Right atrium auricular region (tissue), 2 donors: ENCODE measurements at places on chromosomes 2 and 18. TPM values are rescaled to one million over a fixed set of nuclear protein-coding genes. Genes with fewer than 3 reads are reported as not detected.

- DNase-seq, result no peak
- H3K27me3 ChIP-seq, result no peaks in the 10 kb centered on the region
- no peak overlapping the region for H3K4me3 ChIP-seq
Observed at GRCh38 chr2:134406736-134407135, 152.9 kb downstream of the MGAT5 start.

GRCh38 chr2:164974221-164974620 lies 18.9 kb upstream of the SLC38A11 start:
- no peak overlapping the region for H3K4me3 ChIP-seq
- H3K36me3 ChIP-seq, result no peaks in the 10 kb centered on the region
- no peak overlapping the region for H3K27ac ChIP-seq
- no peaks in the 10 kb centered on the region for H3K4me1 ChIP-seq
- no peaks in the 10 kb centered on the region for H3K27me3 ChIP-seq

DNA sequence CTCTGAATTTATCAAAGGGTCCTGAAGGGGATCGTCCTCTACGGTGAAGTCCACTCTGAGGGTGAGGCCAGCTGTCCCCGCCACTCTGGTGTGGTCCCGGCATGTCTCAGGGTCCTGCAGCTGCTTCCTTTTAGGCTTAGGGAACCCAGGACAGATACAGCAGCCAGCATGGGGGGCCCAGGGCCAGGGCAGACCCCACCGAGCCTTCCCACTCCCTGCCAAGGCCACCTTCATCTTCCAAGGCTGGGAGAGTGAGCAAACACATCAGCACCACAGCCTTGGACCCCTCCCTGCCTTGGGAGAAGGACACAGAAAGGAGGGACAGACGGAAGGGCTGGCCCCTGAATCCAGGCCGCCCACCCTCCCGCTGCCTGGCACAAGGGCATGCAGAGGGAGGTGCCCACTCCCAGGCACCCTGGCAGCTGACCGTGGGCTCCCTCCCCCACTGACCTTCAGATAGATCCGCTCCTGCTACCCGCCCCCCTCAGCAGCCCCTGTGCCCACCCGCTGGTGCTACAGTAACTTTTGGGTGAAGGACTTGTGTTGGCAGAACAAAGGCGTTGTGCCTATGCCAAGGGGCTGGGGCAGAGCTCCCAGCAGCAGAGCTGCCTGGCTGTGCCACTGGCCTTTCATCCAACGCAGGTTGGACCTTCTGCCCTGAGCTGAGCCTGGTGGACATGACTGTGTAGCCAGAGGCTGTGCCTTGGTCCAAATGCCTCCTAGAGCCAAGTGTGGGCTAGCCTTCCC lies 7.6 kb downstream of the CYP26B1 start:
- H3K4me3 ChIP-seq, result no peak overlapping the region
- peak; percentile 52 for DNase-seq
- H3K27me3 ChIP-seq, result peaks cover 2% of the 10 kb centered on the region
- H3K27ac ChIP-seq, result no peak overlapping the region
- H3K36me3 ChIP-seq, result no peaks in the 10 kb centered on the region

The PLEKHB2 gene
- total RNA-seq, result 44.8 TPM

GRCh38 chr2:145186303-145186702 lies 666.4 kb upstream of the ZEB2 start:
- H3K27me3 ChIP-seq, result no peaks in the 10 kb centered on the region
- no peak overlapping the region for H3K4me3 ChIP-seq
- no peaks in the 10 kb centered on the region for H3K36me3 ChIP-seq
- DNase-seq, result no peak
- no peak overlapping the region for H3K27ac ChIP-seq
- no peaks in the 10 kb centered on the region for H3K4me1 ChIP-seq

DNA sequence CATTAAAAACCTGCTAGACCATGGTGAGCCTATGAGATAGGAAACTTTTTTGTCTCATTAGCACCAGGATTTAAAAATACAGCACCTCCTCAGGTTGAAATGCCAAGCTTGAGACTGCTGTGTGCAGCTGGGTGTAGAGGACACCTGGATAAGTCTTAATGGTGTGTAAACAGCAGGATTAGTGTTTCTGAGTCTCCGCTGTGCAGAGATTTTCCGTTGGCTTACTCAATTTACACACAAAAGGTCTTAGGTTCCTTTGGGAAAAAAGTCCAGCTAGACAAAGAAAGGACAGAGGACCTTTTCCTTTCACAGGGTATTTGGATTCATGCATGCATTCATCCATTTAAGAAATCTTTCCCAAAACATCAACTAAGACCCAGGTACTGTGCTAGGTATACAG lies 168.1 kb downstream of the NRXN1 start:
- H3K4me1 ChIP-seq, result no peaks in the 10 kb centered on the region
- no peak for DNase-seq
- H3K27me3 ChIP-seq, result no peaks in the 10 kb centered on the region
- H3K36me3 ChIP-seq, result no peaks in the 10 kb centered on the region
- H3K27ac ChIP-seq, result no peak overlapping the region
- no peak overlapping the region for H3K4me3 ChIP-seq

DNA sequence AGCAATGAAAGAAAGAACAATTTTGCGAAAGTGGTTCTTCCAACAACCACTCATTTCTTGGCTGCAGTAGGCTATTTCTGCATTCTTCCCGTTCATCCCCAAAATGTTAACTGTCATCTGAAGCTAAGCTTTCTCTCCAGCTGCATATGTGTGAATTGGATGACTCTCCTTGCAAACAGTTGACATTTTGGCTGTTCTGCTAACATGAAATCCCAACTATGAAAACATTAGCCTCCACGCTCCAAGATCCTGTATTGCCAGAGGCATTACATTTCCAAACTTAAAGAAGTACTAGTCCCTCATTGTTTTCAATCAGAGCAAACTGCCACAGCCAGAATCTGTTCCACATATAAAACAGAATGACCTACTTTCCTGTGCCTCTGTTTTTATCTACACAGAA lies 88.5 kb downstream of the TGIF1 start:
- H3K27me3 ChIP-seq, result no peaks in the 10 kb centered on the region
- no peak for DNase-seq
- H3K4me3 ChIP-seq, result no peak overlapping the region
- no peaks in the 10 kb centered on the region for H3K4me1 ChIP-seq
- no peak overlapping the region for H3K27ac ChIP-seq
- no peaks in the 10 kb centered on the region for H3K36me3 ChIP-seq

The GATA6 gene
- total RNA-seq, result 88.7 TPM

- no peaks in the 10 kb centered on the region for H3K36me3 ChIP-seq
- H3K27me3 ChIP-seq, result no peaks in the 10 kb centered on the region
- no peak for DNase-seq
- no peak overlapping the region for H3K4me3 ChIP-seq
Observed at GRCh38 chr18:35522130-35522959, 24.6 kb upstream of the INO80C start.

DNA sequence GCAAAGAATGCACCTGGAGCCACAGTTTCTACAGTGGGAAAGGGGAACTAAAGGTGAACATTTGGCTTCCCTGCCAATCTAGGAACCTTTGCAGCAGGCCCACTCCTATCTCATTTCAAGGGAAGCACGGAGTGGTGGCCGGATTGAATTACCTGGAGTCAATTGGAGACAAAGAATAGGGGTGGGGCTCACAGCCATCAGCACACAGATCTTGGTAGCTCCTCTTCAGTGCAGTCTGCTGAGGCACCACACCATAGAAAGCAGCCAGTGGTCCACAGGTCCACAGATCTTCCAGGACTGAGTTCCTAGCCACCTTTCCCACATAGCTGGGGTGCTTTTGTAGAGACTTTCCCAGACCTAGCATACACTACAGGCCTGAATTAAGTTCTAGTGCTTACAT lies 43.5 kb upstream of the NXPH2 start:
- H3K27me3 ChIP-seq, result no peaks in the 10 kb centered on the region
- no peaks in the 10 kb centered on the region for H3K36me3 ChIP-seq
- no peak overlapping the region for H3K27ac ChIP-seq
- no peaks in the 10 kb centered on the region for H3K4me1 ChIP-seq

GRCh38 chr18:34280653-34281052 lies 55.9 kb upstream of the NOL4 start:
- no peak overlapping the region for H3K27ac ChIP-seq
- no peak overlapping the region for H3K4me3 ChIP-seq
- H3K27me3 ChIP-seq, result no peaks in the 10 kb centered on the region
- H3K36me3 ChIP-seq, result no peaks in the 10 kb centered on the region
- H3K4me1 ChIP-seq, result no peaks in the 10 kb centered on the region
- DNase-seq, result no peak

DNA sequence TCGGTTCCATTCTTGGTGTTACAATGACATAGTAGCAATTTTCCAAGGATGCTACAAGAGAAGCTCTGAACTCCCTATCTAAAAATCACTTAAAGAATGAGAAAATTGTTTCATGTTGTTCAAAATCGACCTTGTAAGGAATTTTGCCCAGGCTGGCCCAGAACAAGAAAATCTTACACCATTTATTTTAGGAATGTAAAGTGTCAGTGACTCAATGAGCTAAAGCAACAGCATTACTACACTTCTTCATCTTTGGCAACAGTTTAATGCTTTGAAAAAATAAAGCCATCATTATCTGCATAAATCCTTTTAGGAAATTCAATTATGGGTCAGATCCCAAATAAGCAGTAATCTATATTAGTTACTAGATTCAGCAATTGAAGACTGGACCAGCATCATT lies 38.6 kb downstream of the SLC25A12 start:
- no peaks in the 10 kb centered on the region for H3K4me1 ChIP-seq
- H3K27ac ChIP-seq, result peak overlapping the region; percentile 8
- no peak overlapping the region for H3K4me3 ChIP-seq
- no peak for DNase-seq
- H3K27me3 ChIP-seq, result no peaks in the 10 kb centered on the region

The LIMS4 gene
- total RNA-seq, result 2.9 TPM

DNA sequence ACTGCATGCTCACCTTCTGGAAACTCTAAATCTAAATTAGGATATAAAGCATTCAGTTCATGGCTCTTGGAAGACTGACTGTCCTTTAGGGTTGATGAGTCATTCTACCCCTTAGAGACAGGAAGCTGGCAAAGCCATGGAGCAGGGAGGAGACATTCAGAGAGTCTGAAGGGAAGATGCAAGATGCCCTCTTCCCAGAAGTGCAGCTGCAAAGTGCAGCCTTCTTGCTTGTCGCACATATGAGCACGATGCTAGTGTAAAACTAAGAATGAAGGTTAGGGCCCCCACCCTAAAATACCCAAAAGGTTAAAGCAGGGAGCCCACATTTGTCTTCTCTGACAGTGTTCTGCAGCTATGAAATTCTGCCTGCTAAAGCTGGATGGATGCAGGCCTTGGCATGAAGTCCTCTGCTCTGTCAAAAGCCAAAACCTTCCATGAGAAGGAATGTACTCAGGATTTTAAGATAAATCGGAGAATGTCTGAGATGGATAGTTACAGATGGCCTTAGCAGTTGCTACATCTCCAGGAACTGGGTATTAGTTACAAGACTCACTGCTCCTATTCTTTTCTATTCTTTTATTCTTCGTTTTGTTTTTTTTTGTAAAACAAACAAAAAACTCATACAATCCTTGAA lies 89.7 kb downstream of the POLE4 start:
- H3K27ac ChIP-seq, result no peak overlapping the region
- peaks cover 13% of the 10 kb centered on the region for H3K4me1 ChIP-seq
- no peaks in the 10 kb centered on the region for H3K27me3 ChIP-seq
- DNase-seq, result no peak

DNA sequence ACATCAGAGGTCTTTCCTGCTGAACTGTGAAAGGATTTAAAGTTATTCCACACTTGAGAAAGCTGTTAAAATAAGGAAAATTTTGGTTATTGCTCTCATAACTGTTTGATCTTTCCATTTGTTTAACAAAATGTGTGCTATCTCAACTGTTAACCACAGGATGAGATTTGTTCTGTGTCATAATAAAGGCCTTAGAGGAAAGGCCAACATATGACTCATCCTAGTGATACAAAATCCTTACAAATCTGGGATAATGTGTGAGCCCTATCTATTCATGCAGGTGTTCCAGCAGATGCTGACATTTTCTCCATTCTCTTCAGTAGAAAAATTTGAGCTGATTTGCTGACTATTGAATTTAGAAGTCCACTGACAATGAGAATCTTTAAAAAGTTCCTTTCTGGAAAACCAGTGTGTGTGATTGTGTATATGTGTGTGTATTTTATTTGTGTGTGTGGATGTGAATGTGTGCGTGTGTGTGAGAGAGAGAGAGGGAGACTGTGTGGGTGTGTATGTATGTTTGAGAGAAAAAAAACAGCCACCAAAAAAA lies 1111.9 kb upstream of the GYPC start:
- no peaks in the 10 kb centered on the region for H3K36me3 ChIP-seq
- H3K4me1 ChIP-seq, result no peaks in the 10 kb centered on the region
- no peak for DNase-seq
- H3K27me3 ChIP-seq, result no peaks in the 10 kb centered on the region

GRCh38 chr18:495452-495851 lies 5.0 kb downstream of the COLEC12 start:
- peaks cover 8% of the 10 kb centered on the region for H3K4me1 ChIP-seq
- no peak overlapping the region for H3K27ac ChIP-seq
- H3K36me3 ChIP-seq, result no peaks in the 10 kb centered on the region
- DNase-seq, result no peak

The TPO gene
- 0.08 TPM for total RNA-seq

DNA sequence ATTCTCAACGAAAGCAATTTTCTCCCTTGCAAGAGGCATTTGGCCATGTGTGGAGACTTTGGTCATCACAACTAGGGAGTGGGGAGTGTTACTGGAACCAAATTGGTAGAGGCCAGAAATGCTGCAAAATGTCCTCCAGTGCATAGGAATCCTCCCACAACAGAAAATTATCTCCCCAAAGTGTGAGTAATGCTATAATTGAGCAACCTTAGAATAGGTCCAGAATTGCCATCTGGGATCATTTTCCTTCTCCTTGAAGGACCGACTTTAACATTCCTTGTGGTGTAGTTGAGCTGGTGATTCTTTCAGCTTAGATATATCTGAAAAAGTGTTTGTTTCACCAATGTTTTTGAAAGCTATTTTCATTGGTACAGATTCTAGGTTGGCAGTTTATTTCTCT lies 111.2 kb upstream of the SMIM21 start:
- no peaks in the 10 kb centered on the region for H3K4me1 ChIP-seq
- H3K27me3 ChIP-seq, result no peaks in the 10 kb centered on the region
- no peak overlapping the region for H3K4me3 ChIP-seq
- DNase-seq, result no peak
- H3K36me3 ChIP-seq, result no peaks in the 10 kb centered on the region

- H3K36me3 ChIP-seq, result no peaks in the 10 kb centered on the region
- H3K4me1 ChIP-seq, result no peaks in the 10 kb centered on the region
- H3K27ac ChIP-seq, result no peak overlapping the region
- H3K27me3 ChIP-seq, result no peaks in the 10 kb centered on the region
Observed at GRCh38 chr2:161004379-161004778, 155.8 kb upstream of the TANK start.

GRCh38 chr2:18454692-18455235 lies 105.7 kb downstream of the RDH14 start:
- H3K27ac ChIP-seq, result peak overlapping the region; percentile 22
- H3K27me3 ChIP-seq, result no peaks in the 10 kb centered on the region
- no peak for DNase-seq
- no peaks in the 10 kb centered on the region for H3K36me3 ChIP-seq

The CNRIP1 gene
- 9.9 TPM for total RNA-seq

The PPP1R1C gene
- total RNA-seq, result 5.4 TPM
